ENCODE measurements at places on chromosomes 1 and 21.

- DNase-seq, result no peak
These were observed 36.1 kb downstream of the L1TD1 start for GRCh38 chr1:62230718-62231117.

DNA sequence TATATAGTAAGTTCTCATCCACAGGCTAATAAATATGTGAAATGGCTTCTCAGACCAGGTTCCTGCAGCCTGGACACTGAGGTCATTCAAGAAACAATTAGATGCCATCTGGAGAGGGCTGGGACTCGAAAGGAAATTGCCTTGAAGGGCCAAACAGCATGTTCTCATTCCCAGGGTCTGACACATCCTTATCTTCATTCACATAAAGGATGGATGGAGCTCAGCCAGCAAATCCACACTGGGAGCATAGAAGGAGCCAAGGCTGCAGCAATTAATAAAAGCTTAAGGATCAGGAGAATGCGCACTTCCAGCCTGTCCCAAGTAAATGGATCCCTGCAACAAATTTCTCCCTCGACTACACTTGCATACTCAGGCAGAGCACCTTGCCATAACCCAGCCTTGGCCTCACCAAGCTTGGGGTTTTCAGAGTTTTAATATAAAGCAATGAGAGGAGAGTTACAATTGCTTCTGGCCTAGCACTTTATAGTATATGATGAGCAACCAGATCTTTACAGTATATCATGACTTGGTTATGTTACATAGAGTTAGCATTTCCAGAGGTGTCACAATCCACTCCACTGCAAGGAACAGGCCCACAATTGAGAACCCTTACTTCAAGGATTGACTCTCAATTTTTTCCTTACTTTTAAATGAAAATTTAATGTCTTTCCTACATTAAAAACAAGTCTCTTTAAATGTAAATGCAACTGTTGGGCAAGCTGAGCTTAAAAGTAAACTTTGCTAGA, 55.9 kb downstream of the BCAR3 start:
- no peak for DNase-seq

DNA sequence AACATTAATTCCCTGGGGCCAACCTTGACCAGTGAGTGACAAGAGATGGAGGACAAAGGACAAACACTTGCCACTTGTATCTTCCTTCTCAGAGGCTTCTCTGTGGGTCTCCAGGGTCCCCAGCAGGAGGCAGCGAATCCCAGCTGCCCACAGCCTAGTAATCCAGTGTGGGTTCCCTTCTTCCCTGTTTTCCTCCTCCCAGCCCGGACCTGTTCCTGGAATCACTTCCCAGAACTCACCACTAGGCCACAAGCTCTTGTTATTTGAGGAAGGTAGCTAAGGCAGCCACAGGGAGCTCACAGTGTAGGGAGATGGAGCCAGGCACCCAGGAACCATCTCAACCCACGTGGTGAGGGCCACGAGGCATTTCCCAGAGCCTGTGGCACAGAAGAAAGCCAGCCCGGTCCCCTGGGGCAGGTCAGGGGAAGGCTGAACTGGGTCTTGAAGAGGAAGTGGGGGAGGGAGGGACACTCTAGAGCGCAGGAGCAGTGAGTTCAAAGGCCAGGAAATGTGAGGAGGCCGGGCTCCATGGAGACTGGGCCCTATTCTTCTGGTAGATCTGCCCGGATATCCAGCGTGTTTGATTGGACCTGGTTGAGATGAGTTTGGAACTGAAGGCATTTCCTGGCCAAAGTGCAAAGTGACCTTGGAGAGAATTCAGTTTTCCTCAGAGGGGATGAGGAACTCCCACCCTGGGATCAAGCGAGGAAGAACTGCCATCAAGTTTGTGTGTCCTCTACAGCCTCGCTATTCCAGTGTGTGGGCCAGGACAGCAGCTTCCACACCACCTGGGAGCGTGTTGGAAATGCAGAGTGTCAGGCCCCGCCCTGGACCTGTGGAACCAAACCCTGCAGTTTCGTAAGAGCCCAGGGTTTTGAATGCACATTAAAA, 20.3 kb upstream of the C2CD2 start:
- DNase-seq, result no peak

DNA sequence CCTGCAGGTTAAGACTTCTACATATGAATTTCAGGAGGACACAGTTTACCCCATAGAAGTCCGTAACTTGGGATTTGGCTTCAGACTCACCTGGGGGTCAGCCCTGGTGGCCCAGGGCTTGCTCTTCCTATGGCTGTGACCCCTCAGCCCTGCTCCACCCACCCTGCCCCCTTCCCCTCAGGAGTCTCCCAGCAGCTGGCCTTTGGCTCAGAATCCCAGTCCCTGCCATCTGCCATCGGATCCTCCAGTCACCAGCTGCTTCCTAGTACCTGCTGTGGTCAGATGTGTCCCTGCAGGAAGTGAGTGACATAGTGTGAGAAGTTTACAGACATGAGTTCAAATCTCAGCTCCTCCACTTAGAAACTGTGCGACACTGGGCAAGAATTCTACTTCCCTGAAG, 332.6 kb downstream of the NPHP4 start:
- no peak for DNase-seq

DNA sequence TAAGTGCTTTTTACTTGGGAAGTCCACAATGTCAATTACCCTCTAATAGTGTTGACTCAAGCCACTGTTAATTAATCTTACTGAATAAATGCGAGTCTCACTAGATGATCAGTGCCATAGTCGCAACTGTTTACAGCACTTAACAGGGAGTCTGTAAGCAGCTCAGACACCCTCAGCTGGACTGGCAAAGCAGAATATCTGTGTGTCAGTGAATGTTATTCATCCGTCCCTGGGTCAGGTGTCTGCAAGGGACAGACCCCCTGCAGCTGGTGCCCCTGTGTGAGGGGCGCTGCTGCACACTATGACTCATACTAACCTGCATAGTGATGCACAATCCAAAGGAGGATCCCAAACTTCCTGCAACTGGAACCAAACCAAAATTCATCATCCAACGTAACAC, 306.5 kb downstream of the HHIPL2 start:
- DNase-seq, result no peak

DNA sequence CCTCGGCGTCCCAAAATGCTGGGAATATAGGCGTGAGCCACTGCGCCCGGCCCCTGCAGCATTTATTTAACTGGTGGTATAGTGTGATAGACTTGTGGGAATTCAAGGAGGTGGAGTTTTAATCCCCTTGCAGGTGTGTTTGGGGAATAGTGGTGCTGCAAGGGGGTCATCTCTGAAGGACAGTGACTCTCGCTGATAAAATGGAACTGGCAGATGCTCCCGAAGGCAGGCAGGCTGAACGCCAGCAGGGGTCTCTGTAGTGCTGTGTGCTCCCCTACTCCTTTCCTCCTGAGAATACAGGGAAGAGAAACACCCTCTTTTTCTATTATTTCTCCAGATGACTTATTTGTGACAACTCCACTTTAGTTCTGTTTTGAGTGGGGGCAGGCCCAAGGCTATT, 4.0 kb downstream of the OSCP1 start:
- DNase-seq, result peak; percentile 12

- no peak for DNase-seq
These were observed 3.7 kb upstream of the MEGF6 start for GRCh38 chr1:3614755-3615742.

DNA sequence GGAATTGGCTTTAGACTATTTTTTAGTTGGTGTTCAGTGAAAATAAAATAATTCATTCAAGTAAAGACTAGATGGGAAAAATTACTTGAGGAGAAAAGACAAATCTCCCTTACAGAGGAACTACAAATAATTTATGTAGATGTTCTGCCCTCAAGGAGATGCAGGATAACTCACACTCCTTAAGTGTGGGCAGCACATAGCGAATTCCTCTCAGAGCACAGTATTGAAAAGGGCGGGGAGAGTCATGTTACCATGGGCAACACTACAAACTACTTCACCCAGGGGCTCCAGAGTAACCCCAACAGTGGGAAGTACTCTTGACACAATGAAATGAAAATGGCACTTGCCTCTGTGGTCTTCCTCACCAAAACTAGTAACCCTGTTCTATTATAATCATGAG, 20.6 kb upstream of the LAMC2 start:
- no peak for DNase-seq

All from stimulated activated CD4-positive, alpha-beta T cell treated with anti-CD3 and anti-CD28 coated beads, Interleukin-4, amount 100 ng/mL, for 24 hours (primary cell).